ENCODE measurements at places on chromosomes 12 and 14.

DNA sequence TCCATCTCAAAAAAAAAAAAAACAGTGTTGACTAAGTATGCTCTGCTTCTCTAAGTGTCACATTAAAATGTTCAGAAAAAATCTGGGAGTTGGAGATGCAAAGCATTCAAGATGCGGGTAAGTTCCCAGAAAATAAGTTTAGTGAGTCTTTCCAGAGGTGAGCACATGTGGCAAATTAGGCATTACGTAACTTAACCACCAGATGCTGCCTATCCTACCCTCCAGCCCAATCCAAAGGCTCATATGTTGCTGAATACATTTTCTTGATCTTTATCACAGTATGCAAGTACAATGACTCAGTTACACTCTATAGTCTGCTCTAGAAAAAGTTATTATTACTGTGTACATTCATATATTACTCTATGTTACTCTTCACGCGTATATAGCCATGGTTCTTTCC lies 3.6 kb downstream of the SLC2A14 start:
- peak; percentile 75 for DNase-seq

DNA sequence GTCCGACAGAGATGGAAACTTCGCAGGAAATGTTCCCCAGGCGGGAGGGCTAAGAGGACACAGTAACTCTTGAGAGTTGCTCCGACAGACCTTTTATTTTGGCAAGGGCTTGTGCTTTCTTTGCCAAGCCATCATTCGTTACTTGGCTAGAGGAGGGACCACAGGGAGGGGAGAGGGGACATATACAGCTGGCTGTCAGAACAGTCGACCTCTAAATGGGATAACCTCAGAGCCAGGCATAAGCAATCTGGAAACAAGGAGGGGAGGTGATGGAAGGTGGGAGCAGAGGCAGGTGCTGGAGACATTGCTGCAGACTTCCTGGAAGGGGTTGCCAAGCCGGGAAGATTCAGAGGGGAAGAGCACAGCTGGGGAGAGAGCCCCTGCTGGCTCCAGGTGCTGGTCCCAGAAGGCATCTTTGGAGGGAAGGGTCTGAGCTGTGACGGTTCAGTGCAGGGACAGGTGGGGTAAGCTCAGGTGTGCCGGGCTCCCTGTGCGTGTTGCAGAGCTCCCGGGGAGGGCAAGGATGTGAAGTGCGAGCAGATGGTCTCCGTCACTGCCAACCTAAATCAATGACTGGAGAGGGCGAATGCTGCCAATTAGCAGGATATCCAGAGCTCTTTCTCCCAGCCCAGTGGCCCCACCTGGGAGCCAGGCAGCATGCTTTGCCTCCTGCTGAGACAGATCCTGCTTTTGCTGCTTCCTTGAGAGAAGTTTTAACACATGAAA lies 50.1 kb downstream of the CHST11 start:
- no peak for DNase-seq

DNA sequence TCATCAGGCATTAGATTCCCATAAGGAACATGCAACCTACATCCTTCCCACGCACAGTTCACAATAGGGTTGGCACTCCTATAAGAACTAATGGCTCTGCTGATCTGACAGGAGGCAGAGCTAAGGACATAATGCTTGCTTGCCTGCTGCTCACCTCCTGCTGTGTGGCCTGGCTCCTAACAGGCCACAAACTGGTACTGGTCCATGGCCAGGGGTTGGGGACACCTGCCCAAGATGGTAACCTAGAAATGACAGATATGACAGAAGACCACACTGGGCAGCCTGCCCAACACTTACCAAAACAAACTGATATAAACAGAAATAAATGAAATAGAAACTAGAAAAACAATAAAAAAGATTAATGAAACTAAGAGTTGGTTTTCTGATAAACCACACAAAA lies 325.6 kb downstream of the SEC23A start:
- DNase-seq = no peak

DNA sequence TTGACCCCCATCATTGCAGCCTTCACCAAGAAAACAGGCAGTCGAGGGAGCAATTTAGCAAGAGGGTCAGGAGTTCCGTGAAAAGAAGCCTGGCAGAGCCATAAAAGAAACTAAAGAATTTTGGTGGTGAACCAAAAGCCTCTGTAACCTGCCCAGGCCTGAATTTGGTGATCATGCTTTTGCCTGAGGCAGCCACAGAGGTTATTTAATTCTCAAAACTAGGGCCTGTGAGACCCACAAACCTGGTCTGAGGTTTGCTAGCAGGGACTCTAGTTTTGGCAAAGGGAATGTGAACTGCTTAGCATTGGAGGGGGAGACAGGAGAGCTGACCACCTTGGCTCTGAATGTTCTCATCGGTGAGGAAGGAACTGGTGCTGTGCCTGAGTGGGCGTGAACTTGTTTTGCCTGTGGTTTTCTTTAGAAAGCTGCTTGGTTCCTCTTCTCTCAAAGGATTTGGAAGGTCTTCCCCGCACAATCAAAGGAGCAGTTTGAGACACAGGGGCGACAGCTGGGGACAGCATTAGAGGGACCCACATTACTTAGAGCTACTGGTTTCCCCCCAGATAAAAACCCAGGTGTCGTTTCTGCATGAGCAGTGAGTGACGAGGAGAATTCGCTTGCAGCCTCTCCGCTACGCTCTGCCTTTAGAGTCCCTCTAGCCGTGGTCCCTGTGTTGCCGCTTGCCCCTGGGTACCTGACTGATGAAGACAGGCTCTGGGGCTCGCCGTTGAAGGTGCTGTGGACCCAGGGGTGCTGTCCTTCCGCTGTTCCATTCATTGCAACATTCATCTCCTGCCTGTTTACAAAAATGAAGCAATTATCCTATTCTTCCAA lies 12.6 kb upstream of the WNT5B start:
- DNase-seq = peak; percentile 68

DNA sequence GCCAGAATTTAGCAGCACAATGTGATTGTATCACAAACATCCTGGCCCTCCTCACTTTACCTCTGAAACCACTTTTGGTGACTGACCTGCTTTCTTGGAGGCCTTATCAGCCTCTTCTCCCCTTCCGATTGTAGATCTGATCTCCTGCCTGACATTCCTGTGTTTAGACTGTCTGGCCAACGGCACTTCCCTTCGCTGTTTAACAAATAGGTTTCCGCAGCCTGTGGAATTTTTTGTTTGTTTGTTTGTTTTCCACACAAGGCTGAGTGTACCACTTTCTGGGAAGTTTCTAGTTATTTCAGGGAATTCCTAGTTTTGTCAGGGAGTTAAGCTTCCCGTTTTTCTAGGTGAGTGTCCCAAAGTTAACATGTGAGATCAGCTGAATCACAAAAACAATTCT lies 65.9 kb upstream of the CDKN3 start:
- DNase-seq = no peak

- no peak for DNase-seq
Observed at GRCh38 chr12:121520586-121521086, 60.2 kb downstream of the KDM2B start.

DNA sequence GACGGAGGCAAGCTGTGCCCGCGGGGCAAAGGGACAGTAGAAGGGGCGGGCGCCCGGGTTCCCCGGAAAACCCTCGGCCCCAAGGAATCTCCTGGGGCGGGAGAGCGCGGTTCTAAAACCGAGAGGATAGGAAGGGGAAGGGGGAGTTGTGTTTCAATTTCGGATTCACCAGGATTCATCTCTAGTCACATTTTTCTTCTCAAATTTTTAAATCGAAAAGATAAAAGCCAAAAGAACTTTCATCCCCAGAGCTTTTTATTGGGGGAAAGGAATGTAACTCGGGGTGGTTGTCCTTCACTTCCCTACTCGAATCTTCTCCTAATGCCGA lies 1.4 kb downstream of the BMP4 start:
- no peak for DNase-seq

GRCh38 chr14:36915081-36915480 lies 253.4 kb downstream of the PAX9 start:
- DNase-seq = no peak

DNA sequence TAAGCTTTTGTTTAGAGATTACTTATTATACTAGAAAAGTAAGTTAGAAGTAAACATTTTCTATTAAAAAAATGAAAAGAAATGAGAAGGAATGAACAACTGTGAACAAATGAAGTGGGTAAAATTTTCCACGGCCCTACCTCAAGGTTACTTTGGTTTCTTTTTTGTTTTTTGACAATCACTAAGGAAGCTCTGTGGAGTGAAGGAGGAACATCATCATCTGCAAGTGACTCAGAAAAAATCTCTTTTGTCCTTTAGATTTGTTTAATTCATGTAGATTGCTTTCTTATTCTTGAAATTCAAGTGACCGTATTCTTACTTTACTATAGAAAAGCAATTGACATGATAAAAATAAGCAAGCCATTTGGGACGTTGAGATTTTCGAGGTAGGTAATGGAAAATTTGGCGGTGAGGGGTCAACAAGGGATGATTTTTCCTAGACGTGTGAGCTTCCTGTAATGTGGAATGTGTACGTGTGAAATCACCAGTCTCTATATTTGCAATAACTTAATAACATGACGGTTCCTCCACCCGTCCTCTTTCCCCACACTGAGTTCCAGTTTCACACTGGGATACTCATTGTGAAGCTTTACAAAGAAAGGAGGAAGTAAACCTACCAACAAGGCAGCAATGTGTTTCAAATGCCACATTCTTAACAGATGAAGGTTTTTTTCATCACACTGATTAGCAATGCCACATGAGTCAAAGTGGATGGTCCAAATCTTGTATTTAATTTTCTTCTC lies 62.3 kb upstream of the EGLN3 start:
- peak; percentile 78 for DNase-seq

- no peak for DNase-seq
Observed at GRCh38 chr12:5184186-5184585, 140.5 kb downstream of the KCNA5 start.

GRCh38 chr12:91778938-91779400 lies 366.7 kb downstream of the BTG1 start:
- DNase-seq = no peak

DNA sequence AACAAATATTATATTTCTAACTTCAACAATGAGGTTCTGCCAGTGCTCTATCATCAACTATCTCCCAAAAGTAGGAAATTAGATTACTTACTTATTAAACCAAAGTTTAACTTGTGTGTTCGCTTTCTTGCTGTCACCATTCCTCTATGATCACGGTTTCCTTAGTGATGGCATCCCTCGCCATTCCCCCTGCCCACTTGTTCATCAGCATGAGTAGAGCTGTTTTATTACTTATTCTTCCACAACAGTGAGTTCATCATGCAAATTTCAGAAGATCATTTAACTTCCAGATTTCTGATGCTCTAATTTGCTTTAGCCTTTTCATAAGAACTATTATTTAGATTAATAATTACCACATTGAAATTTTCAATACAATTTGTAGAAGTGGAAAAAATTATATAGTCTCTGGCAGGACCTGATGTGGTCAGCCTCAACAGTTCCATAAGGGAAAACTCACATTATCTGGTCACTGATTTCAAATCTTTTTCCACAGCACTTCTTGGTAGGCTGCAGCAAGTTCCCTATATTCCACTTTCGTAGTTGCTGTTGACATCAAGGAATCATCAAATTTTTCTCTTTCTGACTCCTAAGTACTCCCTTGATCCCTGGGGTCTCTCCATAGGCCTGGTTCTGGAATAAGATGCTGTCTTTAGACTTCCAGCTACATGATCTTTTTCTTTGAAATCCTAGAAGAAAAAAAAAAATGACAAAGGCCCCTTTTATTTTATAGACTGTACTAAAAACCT lies 174.6 kb downstream of the RASSF9 start:
- no peak for DNase-seq

DNA sequence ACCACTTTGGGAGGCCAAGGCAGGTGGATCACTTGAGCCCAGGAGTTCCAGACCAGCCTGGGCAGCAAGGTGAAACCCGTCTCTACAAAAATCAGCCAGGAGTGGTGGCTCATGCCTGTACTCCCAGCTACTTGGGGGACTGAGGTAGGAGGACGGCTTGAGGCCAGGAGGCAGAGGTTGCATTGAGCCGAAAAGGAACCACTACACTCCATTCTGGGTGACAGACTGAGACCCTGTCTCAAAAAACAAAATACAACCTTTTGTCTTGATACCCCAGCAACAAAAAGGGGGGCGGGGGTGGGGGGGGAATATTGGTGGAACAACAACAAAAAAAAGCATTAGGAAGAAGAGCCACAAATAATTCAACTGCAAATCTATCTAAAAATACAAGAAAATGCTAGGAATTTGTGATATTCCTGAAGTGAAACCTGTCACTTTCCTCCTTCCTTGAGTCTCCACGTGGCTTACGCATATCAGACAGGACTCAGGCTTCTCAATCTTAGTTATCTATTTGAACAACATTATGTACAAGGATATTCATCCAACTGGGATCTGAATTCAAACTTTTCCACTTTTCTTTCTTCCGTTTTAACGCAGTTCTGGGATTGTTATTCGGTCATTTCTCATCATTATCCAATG lies 1.3 kb downstream of the R3HDM2 start:
- peak; percentile 54 for DNase-seq

DNA sequence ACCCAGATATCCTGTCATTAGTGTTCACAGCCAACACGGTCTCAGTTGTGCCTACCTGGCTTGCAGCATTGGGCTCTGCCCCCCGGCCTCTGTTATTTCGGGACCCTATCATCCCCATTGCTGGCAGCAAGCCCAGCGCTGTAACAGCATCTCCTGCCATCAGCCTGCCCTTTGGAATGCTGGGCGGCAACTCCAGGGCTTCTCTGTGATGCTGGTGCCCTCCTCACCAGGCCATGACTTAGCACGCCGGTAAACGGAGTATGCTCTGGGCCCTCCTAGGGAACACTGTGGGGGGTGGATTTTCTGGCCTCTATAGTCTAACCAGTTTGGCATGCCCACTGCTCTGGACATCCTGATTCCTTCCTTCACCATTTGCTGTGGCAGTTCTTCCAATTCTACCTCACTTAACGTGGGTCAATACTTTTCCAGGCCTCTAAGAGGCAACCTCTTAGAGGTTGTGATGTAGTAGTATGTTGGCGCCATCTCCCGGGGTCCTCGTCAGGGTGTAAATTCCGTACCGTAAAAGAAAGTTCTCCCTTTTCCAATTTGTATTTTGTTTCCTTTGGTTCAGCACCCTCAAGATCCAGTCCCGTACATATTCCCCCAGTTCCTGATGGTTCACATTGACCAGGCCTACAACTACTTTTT lies 80.0 kb downstream of the SINHCAF start:
- DNase-seq = no peak

DNA sequence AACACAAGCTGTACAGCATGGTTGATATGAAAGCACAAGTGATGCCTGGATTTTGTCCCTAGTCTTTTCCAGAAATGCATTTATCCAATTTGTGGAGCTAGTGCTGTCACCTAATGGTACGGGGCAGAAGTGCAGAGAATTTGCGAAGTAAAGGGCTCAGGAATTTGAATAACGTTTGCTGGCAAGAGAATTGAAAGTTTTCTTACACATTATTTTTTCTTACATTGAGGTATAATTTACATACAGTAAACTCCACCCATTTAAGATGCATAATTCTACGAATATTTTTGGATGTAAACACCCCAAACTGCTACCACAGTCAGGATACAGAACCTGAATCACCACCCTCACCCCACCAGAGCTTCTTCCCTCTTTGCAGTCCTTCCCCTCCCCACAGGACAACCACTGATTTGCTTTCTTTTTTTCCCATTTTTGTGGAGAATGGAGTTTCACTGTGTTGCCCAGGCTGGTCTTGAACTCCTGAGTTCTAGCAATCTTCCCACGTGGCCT lies 3.5 kb downstream of the AICDA start:
- DNase-seq = peak; percentile 63
